ENCODE measurements at places on chromosomes 5 and 9. TPM values are rescaled to one million over a fixed set of nuclear protein-coding genes. Genes with fewer than 3 reads are reported as not detected.
A peak's percentile ranks its signal among the peaks of the same experiment; 100 is the strongest.

DNA sequence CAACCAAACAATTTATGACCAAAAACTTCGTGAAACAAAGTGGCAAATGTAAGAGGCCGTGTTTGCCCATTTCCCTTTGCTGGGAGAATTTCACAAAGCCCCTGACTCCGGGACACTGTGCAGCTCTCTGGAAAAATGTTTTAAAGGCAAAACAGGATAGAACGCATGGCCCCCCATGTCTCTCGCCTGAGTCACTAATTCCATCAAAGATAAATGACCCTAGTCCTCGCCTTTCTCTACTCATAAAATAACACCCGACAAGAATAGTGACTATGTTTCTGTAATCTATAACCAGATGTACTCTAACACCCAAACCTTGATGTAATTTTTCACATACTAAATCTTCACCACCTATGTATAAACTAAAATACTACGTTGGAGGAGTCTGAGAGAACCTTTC is 55.7 kb upstream of the SAP30L start:
- H3K4me1 ChIP-seq, result peaks cover 4% of the 10 kb centered on the region
- peaks cover 20% of the 10 kb centered on the region for H3K36me3 ChIP-seq

GRCh38 chr5:39501397-39501796 is 76.6 kb upstream of the DAB2 start:
- H3K27ac ChIP-seq, result no peak overlapping the region
- H3K36me3 ChIP-seq, result no peaks in the 10 kb centered on the region
- H3K4me1 ChIP-seq, result no peaks in the 10 kb centered on the region

DNA sequence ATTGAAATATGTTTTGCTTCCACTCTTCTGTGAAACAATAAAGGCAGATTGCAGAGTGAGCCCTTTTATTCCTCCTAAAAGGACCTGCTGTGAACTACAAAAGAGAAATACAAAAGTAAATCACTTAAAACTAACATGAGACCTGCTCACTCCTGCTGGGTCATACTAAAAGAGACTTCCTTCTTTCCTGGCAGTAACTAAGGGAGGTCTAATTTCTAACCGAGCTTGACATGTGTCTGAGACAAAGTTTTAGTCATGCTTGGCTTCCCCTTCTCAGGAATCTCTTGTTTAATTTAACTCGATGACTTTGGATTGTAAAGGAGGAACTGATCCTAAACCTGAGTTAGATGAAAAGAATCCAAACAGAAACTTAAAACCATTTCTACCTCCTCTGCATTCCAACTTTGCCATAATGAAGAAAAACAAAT is 86.4 kb upstream of the CDH6 start:
- H3K4me1 ChIP-seq, result no peaks in the 10 kb centered on the region
- no peaks in the 10 kb centered on the region for H3K36me3 ChIP-seq
- H3K4me3 ChIP-seq, result no peak overlapping the region
- H3K27ac ChIP-seq, result no peak overlapping the region

TMEM171 gene
- total RNA-seq, result not detected

NAIP gene
- total RNA-seq, result 4.9 TPM

DNA sequence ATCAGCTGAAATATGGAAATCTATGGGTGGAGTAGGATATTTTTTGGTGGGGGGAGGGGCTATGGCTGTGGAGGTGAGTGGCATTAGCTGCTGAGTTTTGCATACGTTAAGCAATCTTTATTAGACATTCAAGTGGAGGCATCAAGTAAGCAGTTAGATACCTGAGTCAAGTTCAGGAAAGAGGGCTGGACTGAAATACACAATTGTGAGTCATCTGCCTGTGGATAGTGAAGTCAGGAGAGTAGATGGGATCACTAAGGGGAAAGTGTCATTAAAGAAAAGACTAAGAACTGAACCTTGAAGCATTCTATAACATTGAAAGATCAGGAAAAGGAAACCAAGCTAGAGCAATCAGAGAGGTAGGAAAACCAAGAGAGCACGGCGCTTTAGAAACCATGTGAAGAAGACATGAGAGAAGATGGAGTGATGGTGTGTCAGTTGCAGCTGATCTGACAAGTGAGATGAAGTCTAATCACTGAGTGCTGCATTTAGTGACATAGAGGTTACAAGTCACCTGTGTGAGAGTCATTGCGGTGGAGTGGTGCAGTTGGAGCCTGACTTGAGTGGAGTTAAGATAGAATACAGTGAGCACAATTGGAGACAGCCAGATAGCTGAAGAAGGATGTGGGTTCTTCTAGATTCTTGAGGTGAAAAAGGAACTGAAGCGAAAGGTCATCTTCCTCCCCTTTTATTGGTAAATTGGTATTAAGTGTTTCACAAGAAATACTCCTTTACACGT is 88.7 kb downstream of the PIP5K1B start:
- no peak overlapping the region for H3K4me3 ChIP-seq
- no peaks in the 10 kb centered on the region for H3K36me3 ChIP-seq
- H3K27me3 ChIP-seq, result peaks cover 5% of the 10 kb centered on the region

OMD gene
- not detected for total RNA-seq

ZNF462 gene
- total RNA-seq, result not detected

DNA sequence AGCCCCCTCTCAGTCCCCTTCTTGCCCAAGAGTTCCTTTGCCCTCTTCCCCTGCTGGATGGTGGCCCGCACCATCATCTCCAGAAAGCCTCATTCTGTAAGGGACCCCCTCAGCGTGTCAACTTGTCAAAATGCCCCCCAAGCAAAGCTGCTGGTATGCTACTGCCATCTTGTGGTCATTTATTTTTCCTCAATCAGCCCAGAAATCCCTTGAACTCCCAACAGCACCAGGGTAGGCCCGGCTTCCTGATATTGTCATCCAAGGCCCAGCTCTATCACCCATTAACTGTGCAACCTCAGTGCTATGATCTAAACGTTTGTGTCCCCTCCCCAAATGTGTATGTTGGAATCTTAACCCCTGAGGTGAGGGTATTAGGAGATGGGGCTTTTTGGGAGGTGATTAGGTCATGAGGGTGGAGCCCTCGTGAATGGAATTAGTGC is 53.2 kb upstream of the FBXW11 start:
- no peak overlapping the region for H3K4me3 ChIP-seq
- no peak overlapping the region for H3K27ac ChIP-seq
- peaks cover 9% of the 10 kb centered on the region for H3K4me1 ChIP-seq
- H3K27me3 ChIP-seq, result no peaks in the 10 kb centered on the region
- no peak for DNase-seq
- peaks cover 56% of the 10 kb centered on the region for H3K36me3 ChIP-seq

DNA sequence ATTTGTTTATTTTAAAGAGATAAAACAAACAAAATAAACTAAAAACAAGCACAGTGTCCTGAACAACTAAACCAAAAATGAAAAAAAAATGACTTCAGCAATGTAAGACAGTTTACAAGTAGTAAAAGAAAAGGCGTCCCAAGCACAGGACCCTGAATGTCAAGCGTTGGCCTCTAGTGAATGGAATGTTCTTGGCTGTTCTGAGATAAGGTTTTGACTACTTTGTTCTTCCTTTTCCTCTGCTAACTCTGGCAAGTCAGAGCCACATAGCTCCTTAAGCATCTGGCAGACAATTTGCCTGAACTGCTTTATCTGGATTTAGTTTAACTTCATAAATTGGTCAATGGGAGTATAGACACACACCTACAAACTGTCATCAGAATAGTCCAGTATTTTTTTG is 655.2 kb downstream of the ANXA1 start:
- H3K27me3 ChIP-seq, result no peaks in the 10 kb centered on the region
- DNase-seq, result no peak
- H3K4me1 ChIP-seq, result no peaks in the 10 kb centered on the region
- no peaks in the 10 kb centered on the region for H3K36me3 ChIP-seq

DNA sequence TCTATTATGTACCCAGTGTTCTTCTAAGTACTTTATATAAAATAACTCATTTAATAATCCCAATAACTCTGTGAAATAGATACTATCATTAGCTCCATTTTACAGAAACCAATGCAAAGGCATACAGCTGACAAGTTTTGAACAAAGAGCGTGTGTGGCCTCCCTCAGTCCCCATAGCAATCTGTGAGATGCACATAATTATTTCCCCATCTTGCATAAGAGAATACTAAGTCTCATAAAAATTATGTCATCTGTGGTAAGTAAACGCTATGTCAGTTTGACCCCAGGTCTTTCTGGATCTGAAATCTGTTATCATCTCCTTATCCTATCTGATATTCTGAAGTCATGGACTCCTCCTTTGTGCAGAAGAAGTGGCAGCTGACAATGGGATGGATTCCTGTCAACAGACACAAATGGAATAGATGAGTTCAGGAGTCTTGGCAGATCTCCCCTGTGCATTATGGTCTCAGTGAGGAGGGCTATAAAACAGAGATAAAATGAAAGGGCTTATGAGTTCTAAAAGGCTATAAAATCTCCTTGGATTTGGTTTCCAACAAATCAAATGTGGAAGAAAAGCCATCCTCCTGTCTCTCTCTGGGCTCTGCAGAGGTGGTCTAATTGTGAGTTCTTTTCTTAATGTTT is 162.5 kb upstream of the TLE4 start:
- no peaks in the 10 kb centered on the region for H3K36me3 ChIP-seq
- no peaks in the 10 kb centered on the region for H3K27me3 ChIP-seq
- no peaks in the 10 kb centered on the region for H3K4me1 ChIP-seq
- H3K4me3 ChIP-seq, result no peak overlapping the region
- no peak overlapping the region for H3K27ac ChIP-seq

DNA sequence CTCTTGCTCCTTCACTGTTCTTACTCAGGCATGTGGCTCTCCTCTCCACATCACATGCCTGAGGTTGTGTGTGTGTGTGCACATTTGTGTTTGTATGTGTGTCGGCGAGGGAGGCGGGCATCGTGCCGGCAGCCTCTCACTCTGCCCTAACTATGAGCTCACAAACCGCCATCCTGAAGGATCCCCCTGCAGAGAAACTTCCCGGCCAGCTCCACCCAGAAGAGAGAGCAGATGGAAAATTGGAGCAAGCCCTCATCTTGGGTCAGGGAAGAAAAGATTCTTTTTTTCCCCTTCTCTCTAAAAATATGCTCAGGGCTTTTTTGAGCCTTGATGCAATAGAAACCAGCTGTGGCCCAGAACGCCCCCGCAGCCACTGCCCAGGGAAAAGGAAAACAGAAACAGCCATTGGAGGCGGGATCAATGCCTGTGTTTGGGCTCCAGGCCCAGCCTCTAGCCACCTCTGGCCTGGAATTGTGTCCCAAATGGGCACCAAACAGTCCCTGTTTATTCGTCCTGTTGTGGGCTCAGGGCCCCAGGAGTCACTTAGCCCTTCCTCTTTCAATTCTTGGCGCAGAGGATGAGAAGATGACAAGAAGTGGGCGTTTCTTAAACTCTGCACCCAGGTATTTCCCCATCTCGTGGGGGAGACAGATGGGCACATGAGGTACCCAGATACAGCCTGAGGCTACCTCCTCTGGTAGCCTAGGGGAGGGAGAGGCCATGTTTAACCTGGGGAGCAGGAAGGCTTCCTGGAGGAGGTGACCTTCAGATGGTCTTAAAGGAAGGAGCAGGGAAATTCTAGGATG is 151.5 kb downstream of the RGS3 start:
- DNase-seq, result peak; percentile 63
- H3K36me3 ChIP-seq, result no peaks in the 10 kb centered on the region
- peak overlapping the region; percentile 74 for H3K27ac ChIP-seq
- peaks cover 46% of the 10 kb centered on the region for H3K4me1 ChIP-seq
- peak overlapping the region; percentile 0 for H3K4me3 ChIP-seq
- H3K27me3 ChIP-seq, result peaks cover 6% of the 10 kb centered on the region

DNA sequence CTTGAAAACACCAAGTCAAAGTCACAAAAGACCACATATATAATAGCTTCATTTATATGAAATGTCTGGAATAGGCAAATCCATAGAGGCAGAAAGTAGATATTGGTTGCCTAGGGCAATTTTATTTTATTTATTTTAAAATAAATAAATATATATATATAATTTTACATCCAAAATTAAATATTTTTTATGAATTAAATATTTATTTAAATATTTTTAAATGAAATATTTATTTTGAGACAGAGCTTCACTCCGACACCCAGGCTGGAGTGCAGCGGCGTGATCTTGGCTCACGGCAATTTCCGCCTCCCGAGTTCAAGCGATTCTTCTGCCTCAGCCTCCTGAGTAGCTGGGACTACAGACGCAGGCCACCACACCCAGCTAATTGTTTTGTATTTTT is 58.9 kb upstream of the ATG10 start:
- H3K36me3 ChIP-seq, result no peaks in the 10 kb centered on the region
- no peak overlapping the region for H3K4me3 ChIP-seq
- DNase-seq, result no peak

- peaks cover 3% of the 10 kb centered on the region for H3K27me3 ChIP-seq
- H3K4me1 ChIP-seq, result no peaks in the 10 kb centered on the region
- no peak for DNase-seq
- no peak overlapping the region for H3K4me3 ChIP-seq
Measured at GRCh38 chr5:174426388-174426787, 298.0 kb upstream of the MSX2 start.

- H3K27me3 ChIP-seq, result peaks cover 50% of the 10 kb centered on the region
- H3K4me3 ChIP-seq, result peak within 1 kb of the TSS; percentile 66
- DNase-seq, result peak; percentile 47
- H3K27ac ChIP-seq, result no peak within 1 kb of the TSS
Measured at GRCh38 chr5:140042643-140043507, at the start of gene NRG2. TSS of gene NRG2 (minus strand) at chr5:140043299.

PCDHB12 gene
- total RNA-seq, result not detected

ZNF367 gene
- total RNA-seq, result 30.1 TPM

DNA sequence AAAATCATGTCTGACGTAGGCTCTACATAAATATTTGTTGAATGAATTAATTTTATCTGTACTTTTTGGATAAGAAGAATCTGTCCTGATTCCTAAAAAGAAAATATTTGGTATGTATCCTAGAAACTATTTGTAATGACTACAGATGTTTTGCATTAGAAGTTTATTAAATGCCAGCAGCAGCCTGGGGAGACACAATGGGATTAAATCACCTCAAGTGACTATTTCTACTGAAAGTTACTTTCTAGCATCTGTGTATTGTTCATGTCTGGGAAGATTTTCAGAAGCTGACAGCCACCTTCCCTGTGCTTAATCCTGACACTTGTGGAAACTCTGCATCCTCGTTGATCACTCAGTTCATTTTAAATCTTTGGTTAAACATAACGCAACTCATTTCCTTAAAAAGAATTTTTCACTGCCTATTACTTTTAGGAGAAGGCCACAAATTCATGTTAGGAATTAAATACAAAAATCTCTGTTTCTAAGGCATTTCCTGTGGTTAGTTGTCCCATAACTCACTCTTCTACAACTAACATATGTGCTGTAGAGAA is 209.3 kb upstream of the PPP1R2B start:
- no peaks in the 10 kb centered on the region for H3K4me1 ChIP-seq
- H3K27me3 ChIP-seq, result no peaks in the 10 kb centered on the region
- H3K36me3 ChIP-seq, result no peaks in the 10 kb centered on the region
- H3K4me3 ChIP-seq, result no peak overlapping the region

DNA sequence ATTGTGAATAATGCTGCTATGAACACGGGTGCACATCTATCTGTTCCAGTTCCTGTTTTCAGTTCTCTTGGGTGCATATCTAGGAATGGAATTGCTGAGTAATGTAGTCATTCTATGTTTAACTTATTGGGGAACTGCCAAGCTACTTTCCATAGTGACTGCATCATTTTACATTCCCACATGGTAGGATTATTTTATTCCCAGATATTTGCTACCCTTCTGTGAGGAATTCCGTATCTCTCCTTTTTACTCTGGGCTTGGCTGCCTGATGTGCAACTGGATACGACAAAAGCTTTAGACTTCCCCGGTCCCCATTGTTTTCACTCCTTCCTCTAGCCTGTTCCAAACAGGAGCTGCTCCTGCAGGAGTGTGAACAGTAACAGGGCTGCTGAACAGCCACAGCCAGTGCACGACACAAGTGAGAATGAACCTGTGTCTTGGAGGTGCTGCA is 7.2 kb downstream of the TAS2R1 start:
- no peaks in the 10 kb centered on the region for H3K27me3 ChIP-seq
- no peaks in the 10 kb centered on the region for H3K36me3 ChIP-seq
- DNase-seq, result no peak
- H3K4me3 ChIP-seq, result no peak overlapping the region
- H3K4me1 ChIP-seq, result no peaks in the 10 kb centered on the region

AIF1L gene
- 0.72 TPM for total RNA-seq

All from activated CD8-positive, alpha-beta T cell treated with anti-CD3 and anti-CD28 coated beads for 36 hours (primary cell).